Stimulated activated CD8-positive, alpha-beta memory T cell treated with anti-CD3 and anti-CD28 coated beads, Interleukin-7, amount 100 ng/mL, for 1 hour (primary cell): ENCODE measurements at places on chromosomes 16 and 17.

GRCh38 chr16:87784812-87785211 is 19.0 kb upstream of the KLHDC4 start:
- DNase-seq = no peak

GRCh38 chr17:78962345-78962983 is 17.3 kb downstream of the LGALS3BP start:
- no peak for DNase-seq

GRCh38 chr16:48511716-48512115 is 98.3 kb downstream of the N4BP1 start:
- no peak for DNase-seq

GRCh38 chr17:7437950-7438614 is 1.2 kb upstream of the FGF11 start:
- DNase-seq = no peak

GRCh38 chr16:10494343-10495030 is 85.9 kb downstream of the EMP2 start:
- no peak for DNase-seq

DNA sequence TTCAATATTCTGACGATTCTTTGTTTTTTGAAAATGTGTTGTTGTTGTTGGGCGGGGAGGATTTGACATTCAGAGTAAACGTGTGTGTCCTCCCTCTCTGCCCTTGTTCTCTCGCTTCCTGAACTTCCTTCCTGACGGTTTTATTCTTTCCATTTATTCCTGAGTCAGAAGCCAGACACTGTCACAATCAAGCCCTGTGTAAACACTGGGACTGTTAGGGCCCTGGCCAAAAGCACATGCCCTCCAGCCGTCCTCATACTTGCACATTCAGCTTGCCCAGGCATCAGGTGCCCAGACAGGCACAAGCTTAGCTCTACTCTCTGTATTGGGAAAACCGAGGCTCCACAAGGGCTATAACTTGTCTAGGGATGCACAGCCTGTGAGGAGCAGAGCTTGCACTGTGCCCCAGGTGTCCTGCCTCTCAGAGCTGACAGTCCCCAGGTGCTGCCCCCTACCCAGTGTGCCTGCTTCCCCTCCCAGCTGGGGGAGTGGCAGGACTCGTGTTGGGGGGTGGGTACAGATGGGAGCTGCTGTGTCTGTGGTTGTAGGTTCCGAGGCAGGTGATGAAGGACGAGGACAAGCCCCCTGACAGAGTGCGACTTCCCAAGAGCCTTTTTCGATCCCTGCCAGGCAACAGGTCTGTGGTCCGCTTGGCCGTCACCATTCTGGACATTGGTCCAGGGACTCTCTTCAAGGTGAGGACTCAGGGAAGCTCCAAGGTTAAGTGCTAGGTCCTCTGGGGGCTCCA is 9.7 kb downstream of the ADGRG3 start:
- DNase-seq = no peak

DNA sequence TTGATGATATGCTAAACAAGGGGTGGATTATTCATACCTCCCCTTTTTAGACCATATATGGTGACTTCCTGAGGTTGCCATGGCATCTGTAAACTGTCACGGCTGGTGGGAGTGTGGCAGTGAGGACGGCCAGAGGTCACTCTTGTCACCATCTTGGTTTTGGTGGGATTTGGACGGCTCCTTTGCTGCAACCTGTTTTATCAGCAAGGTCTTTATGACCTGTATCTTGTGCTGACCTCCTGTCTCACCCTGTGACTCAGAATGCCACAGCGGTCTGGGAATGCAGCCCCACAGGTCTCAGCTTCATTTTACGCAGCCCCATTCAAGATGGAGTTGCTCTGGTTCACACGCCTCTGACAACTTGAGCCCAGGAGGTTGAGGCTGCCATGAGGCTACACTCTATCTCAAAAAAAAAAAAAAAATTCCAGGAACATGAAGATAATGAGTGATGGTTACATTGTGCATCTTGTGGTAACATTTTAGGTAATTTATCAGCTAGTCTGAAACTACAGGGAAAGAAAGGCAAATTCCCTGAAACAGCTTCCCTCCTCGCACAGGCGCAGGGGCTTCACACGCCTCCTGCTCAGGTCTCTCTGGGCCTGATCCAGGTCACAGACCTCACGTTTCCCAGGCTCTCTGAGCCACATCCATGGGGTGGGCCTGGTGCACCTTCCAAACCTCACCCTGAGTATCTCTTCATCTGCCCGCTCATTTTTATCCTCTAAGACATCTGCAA is 15.3 kb upstream of the UBE2I start:
- no peak for DNase-seq

GRCh38 chr17:54353789-54354525 is 531.2 kb downstream of the KIF2B start:
- DNase-seq = no peak

- DNase-seq = no peak
Measured at GRCh38 chr16:25786748-25787147, 95.0 kb downstream of the HS3ST4 start.
